Left ventricle myocardium inferior (tissue), 1 donor: ENCODE measurements at places on chromosomes 1 and 21.

DNA sequence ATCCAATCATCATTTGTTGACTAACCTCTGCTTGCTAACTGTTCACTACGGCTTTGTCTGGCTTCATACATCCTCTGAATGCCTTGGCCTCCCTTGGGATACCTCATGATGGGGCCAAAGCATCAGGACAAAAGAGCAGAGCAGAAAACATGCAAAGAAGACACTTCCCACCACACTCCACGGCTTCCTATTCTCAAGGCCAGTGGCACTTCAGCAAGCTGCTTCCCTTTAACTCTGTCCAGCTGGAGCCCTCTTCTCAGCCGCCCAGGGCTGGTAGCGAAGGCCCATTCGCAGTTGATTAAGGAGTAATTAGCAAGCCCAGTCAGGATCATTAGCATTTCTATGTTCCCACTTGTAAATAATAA, 224.3 kb upstream of the FGGY start:
- no peak for DNase-seq

- DNase-seq: no peak
Observed at GRCh38 chr1:69129538-69129937, 438.2 kb upstream of the LRRC7 start.

- peak; percentile 41 for DNase-seq
Observed at GRCh38 chr1:238252033-238252802, 361.5 kb upstream of the ZP4 start.

DNA sequence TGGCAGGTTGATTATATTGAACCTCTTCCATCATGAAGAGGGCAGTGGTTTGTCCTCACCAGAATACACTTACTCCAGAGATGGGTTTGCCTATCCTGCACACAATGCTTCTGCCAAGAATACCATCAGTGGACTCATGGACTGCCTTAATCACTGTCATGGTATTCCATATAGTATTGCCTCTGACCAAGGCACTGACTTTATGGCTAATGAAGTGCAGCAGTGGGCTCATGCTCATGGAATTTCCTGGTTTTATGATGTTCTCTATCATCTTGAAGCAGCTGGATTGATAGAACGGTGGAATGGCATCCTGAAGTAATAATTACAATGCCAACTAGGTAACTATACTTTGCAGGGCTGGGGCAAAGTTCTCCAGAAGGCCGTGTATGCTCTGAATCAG, 16.6 kb upstream of the GBP6 start:
- DNase-seq: no peak

DNA sequence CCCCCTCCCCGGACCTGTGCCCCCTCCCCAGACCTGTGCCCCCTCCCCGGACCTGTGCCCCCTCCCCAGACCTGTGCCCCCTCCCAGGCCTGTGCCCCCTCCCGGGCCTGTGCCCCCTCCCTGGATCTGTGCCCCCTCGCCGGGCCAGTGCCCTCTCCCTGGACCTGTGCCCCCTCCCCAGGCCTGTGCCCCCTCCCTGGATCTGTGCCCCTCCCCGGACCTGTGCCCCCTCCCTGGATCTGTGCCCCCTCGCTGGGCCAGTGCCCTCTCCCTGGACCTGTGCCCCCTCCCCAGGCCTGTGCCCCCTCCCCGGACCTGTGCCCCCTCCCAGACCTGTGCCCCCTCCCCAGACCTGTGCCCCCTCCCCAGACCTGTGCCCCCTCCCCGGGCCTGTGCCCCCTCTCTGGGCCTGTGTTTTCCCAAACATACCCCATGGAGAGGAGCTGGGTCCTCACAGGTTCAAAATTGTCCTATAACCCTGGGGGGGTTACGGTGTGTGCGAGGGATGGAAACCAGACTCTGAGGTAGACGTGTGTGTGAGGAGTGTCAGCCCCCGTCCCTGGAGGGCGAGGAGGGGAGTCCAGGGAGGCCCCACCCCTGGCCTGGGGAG, 47.6 kb upstream of the POFUT2 start:
- DNase-seq: peak; percentile 11

DNA sequence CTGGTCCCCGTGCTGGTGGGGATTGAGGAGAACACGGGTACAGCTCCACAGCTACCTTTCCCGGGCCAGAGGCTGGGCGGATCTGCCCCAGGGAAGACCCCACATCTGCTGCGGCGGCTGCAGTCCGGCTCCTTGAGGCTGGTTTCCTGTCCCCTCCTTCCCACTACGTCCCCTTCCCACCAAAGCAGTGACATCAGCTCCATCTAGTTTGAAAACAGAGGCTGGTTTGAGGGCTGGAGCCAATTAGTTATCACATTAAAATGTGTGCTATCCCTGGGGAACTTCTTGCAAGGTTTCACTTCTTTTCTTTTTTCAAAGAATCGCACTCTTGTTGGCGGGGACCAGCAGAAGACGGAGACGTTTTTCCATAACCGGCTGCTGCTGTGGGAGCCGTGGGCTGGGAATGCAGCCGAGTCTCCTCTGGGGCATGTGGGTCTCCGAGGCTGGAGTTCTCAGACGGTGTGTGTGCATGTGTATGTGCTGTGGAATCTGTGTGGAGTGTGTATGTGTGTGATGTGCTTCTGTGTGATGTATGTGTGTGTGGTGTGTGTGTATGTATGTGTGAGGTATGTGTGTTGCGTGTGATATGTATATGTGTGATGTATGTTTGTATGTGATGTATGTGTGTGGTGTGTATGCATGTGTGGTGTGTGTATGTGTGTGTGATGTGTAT, 8.9 kb upstream of the PCBP3 start:
- no peak for DNase-seq

DNA sequence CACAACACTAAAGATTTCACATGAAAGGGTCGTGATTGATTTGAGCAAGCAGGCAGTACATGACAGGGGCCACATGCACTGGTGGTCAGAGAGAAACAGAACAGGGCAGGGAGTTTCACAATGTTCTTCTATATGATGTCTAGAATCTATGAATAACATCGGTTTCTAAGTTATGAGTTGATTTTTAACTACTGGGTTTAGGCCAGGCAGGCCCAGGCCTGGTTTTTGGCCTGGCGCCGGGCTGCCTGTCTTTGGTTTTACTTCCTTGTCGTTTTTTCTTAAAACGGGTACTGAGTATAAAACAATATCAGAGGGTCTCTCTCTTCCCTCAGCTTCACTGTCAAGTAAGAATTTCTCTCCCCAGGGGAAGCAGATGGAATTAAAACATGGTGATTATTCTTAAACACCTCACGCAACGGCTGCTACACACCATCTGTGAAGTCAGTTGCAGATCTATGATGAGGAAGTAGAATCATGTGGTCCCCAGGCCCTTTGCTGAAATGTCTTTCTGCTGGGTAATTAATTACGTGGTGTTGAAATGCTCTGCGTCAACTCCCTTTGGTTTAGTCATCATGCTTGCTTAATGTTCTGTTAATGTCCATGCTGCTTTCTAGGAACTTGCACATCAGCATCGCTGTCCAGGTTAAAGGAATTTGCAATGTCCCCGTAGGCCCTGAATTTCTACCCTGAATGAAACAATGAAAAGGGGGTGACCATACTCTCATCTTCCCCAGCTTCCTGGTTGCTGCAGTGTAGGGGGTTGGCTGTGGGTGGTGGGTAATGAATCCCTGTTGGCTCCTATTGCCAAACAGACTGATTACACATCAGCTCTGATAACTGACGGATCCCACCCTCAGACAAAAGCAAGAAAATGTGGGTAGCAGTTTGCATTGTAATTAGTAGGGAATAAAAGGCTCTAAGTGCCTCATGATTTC, 70.3 kb downstream of the SERINC2 start:
- DNase-seq: no peak

- peak; percentile 92 for DNase-seq
Observed at GRCh38 chr1:40039757-40040510, 595 bp upstream of the CAP1 start.

DNA sequence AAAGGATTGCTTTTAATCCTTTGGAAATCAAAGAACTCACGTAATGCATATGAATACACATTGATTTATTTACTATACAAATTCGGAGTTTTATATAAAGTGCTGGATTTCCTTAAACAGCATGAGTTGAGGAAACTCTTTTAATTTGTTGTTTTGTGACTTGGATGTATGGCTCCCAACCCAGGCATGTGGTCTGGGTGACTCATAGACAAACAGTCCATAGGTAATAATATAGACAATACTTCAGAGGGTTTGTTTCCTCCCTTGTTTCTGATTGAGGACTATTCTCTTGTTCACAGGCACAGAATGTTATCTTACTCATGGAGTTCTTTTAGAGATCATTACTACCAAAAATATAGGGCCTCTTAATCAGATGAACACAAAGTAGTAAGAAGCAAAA, 43.8 kb downstream of the XPR1 start:
- DNase-seq: no peak

DNA sequence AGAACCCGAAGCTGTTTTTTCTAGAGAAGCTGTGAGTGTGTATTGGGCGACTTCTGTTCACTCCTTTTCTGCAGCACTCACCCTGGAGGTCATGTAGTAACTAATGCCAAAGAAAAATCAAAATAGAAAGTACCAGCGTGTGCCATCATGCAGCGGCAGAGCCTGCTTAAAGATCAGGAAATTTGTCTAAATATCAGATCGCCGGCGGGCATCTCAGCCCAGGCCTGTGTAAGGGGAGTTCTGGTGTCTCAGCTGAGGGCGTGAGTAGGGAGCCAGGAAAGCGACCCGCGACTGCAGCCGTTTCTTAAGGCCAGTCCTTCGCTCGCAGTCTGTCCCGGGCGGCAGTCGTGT, 768 bp downstream of the EDARADD start:
- no peak for DNase-seq

- DNase-seq: no peak
Observed at GRCh38 chr1:8427493-8427892, 109.6 kb downstream of the SLC45A1 start.

DNA sequence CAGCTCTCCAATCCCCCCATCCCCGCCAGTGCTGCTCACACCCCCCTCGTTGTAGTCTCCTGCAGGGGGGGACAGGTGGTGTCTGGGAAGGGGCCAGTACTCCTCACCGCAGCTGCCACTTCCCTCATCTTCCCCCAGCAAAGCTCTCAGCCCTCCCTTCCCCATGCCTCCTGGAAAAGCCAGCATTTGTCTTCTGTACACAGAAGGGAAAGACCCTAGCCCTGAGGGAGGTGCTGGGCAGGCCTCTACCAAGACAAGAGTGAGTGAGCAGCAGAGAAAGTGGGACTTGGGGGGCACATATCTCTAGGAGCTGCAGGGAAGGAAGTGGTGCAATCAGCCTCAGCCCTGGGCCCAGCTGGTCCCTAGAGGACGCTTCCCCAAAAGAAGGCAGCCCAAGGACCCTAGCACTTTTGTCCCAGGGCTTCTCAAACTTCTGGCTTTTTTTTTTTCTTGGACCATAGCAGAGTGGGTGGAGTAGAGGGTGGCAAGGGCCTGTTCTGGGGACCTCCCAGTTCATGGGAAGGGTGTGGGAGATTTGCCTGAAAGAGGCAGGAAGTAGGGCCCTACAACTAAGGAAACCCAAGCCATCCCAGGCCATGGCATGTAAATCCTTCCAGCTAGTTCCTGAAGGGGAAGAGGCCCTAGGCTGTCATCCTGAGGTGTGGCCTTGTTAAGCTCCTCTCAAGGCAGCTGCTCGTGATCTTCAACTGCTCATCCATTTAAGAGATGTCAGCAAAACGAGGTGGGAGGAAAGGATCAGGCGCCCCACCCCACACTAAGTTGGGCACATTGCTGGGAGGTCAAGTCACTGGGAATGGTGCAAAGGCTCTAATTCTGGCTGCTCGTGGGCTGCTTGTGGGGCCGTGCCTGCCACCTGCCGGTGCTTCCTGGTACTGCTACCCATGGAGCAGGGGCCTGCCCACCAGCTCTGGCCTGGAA, 12.6 kb downstream of the ZC3H12A start:
- DNase-seq: peak; percentile 79
